G401 (cell line): ENCODE measurements at places on chromosomes 7 and 10.
A peak's percentile ranks its signal among the peaks of the same experiment; 100 is the strongest.

GRCh38 chr7:45923290-45923689, 2.2 kb upstream of the IGFBP3 start:
- DNase-seq, result peak; percentile 48

DNA sequence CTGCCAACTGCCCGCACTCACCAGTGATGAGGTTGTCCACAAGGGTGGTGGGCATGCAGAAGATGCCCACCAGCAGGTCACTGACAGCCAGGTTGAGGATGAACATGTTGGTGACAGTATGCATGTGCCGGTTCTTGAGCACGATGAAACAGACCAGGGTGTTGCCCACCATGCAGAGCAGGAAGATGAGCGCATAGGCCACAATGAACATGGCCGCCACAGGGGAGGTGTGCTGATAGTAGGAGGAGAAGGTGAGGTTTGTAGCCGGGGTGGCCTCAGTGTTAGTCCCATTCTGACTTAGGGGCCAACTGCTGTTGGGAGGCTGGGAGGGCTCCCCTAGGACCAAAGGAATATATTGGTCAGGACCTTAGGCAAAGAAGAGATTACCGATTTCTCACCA, 17.7 kb downstream of the NPFFR1 start:
- DNase-seq, result no peak

DNA sequence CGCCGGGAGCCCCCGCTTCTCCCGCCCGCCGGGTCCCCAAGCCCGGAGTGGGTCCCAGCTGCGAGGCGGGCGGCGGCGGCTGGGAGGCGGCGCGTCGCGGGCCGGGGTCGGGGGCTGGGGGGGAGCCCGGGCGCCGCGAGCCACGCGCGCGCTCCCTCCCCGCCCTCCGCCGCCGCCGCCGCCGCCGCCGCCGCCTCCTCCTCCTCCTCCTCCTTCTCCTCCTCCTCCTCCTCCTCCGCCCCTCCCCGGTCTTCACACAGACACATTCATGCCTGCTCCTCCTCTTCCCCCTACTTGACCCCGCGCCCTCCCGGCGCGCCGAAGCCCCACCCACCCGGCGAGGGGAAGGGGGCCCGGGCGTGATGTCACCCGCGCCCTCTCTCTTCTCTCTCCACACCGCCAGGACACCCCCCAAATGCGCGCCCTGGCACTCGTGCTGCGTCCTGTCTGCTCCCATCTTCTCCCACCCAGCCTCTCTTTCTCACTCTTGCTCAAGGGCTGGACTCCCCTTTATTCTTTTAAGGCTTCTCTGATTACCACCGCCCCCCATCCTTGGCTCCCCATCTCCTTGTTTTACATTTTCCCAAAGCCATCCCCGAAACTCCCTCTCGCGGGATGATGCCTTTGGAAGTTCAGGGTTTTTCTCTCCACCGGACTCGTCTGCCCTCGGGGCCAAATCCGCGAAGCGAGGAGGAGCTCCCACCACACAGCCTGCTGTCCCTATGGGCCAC, 967 bp upstream of the GLI3 start:
- no peak for DNase-seq

DNA sequence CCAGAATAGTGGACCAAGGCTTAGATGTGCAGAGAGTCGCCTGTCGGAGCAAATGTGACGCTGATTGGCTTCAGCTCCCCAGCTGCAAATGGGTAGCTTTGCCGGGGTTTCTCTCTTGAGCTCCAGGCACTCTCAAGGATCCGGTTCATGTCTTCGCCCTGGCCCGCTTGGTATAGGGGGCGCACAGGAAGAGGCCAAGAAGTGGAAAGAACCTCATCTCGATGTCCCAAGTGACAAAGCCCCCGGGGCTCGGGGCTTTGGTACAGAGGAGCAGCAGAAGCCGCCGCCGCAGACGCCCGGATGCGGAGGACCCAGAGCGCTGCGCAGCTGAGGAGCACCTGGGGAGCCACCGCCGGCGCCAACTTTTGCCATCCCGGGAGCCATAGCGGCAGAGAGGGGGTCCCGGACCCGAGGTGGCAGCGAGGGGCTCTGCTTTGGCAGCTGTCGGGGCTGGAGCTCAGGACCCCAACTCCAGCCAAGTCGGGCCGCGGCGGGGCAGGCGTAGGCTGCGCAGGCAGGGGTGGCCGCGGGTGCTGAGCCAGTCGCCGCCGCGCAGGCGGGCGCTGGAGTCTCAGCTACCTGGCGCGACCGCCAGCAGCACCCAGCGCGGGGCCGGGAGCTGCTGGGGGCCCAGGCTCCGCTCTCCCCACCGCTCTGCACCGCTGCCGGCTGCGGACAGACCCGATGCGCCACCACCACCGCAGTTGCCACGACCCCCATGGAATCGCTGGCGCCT, 466.6 kb downstream of the XPNPEP1 start:
- DNase-seq, result no peak

- no peak for DNase-seq
These were observed 19.4 kb downstream of the ZMIZ2 start for GRCh38 chr7:44767912-44768627.

GRCh38 chr10:31816318-31816717, 112.3 kb downstream of the ARHGAP12 start:
- DNase-seq, result no peak

- DNase-seq, result no peak
These were observed 128.7 kb upstream of the HABP2 start for GRCh38 chr10:113423981-113424721.
